ENCODE measurements at places on chromosomes 13 and 19.

GRCh38 chr13:106213028-106213757, 322.3 kb downstream of the EFNB2 start:
- DNase-seq, result no peak

DNA sequence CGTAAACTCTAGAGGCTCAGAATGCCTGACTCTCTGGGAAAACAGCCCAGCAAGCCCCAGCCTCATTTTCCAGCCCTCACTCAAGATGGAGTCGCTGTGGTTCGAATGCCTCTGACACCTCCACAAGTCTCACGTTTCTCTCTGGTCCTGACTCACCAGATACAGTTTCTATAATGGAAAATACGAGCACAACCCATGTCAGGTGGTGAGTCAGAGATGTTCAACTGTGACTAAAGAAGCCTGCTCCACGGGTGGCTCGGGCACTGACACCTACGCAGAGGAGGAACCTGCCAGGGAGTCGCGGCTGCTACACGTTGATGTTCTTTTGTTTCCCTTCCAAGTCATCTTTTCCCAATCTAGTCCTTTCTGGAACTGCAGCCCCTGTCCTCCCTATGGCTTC, 87.1 kb upstream of the STK24 start:
- DNase-seq, result no peak

GRCh38 chr13:36870050-36870692, 49.9 kb downstream of the SMAD9 start:
- DNase-seq, result no peak

DNA sequence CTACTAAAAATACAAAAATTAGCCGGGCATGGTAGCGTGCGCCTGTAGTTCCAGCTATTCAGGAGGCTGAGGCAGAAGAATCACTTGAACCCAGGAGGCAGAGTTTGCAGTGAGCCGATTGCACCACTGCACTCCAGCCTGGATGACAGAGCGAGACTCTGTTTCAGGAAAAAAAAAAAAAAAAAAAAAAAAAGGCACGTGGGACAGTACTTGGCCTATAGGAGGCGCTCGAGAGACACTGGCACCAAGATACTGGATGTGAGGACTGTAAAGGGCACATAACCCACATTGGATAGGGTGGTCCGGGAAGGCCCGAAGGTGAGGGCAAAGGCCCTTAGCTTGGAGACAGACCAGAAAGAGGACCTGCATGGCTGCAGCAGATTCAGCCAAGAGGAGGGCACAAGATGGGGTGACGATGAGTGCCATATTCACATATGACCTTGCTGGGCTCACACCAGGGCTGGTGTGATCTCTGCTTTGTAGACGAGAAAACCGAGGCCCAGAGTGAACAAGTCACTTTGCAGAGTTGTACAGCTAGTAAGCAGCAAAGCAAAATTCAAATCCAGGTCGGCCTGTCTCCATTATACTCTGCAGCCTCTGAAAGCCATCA, 89.4 kb downstream of the DPF1 start:
- no peak for DNase-seq

- DNase-seq, result peak; percentile 72
Observed at GRCh38 chr13:102597029-102597961, 509 bp downstream of the TPP2 start.

- DNase-seq, result no peak
Observed at GRCh38 chr13:42794577-42795275, 13.3 kb downstream of the FAM216B start.

GRCh38 chr13:30673669-30674521, 56.2 kb downstream of the USPL1 start:
- peak; percentile 92 for DNase-seq

GRCh38 chr19:5948752-5949564, 29.0 kb downstream of the RANBP3 start:
- no peak for DNase-seq

- DNase-seq, result no peak
Observed at GRCh38 chr13:47999973-48000372, 1.1 kb downstream of the SUCLA2 start.

DNA sequence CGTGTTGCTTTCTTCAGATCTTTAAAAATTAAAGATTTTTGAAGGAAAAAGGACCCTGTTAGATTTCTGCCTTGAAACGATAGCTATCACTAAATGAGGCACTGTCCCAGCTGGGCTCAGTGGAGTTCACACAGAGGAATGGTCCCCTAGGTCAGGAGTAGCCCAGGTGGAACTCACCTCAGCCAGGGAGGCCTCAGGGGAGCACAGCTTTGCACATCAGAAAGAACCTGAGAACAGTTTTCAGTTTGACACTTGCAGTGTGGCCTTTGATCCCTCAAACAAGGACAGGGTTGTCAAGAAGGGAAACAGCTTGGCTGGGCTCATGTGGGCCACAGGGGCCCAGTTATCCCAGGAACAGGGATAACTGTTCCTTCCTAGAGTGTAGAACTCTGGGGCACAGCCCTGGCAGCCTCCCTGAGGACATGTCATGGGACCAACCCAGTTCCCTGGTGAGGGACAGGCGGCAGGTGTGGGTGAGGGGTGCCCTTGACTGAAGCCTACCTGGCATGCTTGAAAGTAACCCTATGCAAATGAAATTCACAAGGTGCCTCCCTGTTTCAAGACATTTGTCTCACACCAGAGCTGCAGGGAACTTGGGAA, 59.4 kb downstream of the CHST8 start:
- no peak for DNase-seq

DNA sequence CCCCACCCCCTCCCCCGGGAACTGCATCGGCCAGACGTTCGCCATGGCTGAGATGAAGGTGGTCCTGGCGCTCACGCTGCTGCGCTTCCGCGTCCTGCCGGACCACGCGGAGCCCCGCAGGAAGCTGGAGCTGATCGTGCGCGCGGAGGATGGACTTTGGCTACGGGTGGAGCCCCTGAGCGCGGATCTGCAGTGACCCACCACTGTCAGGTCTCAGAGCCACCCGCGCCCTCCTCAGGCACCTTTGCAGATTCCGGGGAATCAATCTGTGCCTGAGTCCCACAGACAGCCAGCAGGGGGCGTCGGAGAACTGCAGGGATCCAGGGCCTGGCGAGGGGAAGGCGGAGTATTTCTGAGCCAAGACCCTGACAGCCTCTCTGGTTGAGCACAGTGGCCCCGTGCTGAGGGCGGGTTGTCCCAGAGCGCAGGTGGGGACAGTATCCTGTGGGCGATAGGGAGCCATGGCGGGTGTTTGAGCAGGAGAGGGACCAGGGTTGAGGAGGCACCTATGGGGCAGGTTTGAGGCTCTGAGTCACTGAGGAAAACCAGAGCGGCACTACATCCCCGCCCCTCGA, 30.4 kb upstream of the CYP4F8 start:
- DNase-seq, result peak; percentile 2

DNA sequence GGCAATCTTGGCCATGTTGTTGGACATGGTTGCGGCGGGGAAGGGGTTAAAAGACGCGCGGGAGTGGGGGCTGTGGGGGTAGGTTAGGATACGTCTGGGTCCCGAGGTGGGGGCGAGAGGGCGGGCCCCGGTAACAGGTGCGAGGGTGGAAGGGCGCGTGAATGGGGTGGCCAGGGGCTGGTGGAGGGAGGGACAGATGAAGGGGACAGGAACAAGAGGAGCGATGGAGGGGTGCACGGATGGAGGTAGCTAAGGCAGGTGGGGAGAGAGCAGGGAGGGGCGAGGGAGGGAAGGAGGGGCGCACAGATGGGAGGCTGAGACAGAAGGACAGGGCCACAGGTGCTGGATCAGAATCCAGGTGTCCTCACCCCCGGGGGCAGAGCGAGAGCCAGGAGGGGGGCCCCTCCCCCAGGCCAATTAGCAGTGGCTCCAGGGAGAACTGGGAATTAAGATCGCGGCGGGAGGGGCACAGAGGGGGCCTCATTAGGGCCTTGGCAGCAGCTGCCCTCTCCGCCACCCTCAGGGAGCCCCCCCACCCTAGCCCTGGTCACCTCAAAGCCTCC, 1.3 kb downstream of the GNG8 start:
- DNase-seq, result peak; percentile 85

DNA sequence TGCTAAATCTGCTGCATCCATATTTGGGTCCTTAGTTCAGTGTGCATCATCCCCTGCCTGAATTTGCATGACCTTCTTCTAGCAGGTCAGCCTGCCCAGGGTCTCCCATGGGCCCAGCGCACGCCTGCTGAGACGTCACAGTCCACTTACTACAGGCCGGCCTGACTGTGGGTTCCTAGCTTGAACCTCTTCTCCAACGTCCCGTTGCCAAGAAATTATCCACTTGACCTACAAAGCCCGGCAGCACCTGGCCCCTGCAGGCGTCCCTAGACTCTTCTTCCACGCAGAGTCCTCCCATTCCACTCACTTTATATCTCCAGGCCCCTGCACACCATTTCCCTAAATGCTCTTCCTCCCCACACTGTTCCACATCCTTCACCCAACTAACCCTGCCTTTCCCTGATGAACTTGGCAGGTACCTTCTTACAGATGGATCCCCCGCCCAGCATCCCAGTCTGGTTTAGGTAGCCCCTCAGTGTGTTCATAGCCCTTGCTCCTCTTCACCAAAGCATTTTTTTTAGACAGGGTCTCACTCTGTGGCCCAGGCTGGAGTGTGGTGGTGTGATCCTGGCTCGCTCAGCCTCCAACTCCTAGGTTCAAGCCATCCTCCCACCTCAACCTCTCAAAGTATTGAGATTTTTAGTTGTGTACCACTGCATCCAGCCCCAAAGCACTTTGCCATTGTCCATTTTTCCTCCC, 155.0 kb upstream of the SOX1 start:
- peak; percentile 73 for DNase-seq

GRCh38 chr19:58396691-58397532, 1.5 kb downstream of the RNF225 start:
- DNase-seq, result no peak

DNA sequence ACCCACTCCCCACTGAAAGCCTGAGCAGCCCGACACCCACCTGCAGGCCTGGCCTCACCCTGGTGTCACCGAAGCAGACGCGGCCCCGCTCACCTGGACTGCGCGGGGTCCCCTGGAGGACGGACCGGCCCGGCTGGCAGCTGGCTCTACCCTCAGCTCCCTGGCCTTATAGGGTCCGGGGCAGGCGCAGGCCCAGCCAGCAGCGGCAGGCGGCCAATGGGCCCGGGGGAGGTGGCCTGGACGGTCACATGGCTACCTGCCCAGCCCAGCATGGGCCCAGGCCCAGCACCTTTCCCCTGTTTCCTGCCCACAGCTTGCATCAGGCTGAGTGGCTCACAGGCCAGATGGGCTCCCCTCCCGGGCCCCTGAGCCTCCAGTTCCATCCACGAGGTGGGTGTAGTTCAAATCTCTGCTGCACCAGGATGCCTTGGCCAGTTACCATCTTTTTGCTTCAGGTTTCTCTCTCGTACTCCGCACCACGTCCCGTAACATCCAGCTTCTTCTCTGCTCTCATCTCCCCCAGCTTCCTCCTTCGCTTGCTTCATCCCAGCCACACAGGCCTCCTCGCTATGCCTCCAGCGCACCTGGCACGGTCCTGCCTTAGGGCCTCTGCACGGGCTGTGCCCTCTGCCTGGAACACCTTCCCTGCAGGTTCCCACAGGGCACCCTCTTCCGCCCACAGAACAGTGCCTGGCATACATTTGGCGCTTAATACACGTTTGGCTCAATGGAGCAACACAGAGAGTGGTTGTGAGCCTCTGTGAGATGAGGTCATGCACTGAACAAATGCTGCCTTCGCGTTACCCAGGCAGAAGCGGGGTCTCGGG, at the start of gene PLIN4:
Gene PLIN4 (minus strand): TSS at position 142 of the 827 bp plus-strand sequence. CDS start 214 bp downstream, outside the sequence.
- no peak for DNase-seq

DNA sequence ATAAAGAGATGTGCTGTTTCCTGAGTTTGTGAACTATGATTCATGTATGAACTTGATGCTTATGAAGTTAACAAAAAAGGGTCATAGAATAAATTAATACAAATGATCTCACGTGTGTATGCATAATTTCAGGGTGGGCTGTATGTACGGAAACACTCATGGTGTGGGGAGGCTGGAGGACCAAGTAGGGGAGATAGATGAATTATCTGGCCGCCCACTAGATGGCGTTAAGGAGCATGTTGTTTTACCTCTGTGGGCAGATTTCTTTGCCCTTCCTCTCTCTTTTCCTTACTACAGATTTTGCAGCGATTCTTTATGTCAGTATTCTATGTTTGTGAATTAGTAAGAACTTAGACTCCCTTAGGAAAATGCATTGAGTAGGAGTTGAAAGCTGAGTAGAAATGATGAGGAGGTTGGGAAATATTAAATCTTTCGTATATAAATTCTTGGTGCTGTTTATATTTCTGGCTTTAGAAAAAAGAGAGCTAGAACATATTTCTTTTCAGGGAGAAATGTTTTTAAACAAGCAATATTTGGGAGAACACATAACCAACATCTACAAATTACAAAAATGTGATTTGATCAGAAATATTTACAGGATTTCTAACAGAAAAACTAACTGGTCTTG, 47.4 kb upstream of the TMTC4 start:
- DNase-seq, result peak; percentile 59

- DNase-seq, result peak; percentile 60
Observed at GRCh38 chr19:3665681-3666544, 34.4 kb downstream of the PIP5K1C start.

- DNase-seq, result no peak
Observed at GRCh38 chr13:99159331-99160061, 41.2 kb upstream of the UBAC2 start.

DNA sequence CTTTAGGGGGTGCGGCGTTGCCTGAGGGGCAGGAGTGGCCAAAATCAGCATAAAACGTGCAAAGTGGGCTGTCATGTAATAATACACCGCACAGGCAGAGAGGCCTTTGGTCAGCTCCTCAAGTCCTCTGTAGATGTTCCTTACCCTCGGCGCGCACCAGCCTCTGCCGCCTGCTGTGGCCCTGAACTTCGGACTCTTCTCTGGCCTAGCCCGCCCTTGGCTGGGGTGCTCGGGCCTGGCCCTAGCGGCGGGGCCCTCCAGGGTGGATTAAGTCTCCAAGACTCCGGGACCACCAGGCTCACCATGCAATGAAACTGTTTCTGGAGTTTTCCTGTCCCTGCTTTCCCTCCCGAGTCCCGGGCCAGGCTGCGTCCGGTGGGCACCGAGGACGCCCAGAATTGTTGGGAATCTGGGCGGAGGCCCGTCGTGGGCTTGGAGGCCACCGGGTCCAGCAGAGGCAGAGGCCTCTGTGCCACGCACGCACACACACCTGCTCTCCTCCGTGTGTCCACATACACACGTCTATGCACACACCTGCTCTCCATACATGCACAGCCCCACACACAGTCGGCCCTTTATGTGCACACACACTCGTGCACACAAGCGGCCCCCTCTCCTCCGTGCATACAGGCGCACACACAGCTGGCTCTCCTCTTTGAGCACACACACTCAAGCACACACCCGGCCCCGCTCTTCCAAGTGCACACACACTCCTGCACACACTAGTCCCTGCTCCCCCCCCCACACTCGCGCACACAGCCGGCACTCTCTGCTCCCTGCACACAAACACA, 1.5 kb upstream of the TFDP1 start:
- DNase-seq, result no peak

- no peak for DNase-seq
Observed at GRCh38 chr13:111314852-111315251, 5.6 kb upstream of the TEX29 start.

Data from NCI-H1417 (cell line).